ENCODE measurements at places on chromosomes 5 and 9.

DNA sequence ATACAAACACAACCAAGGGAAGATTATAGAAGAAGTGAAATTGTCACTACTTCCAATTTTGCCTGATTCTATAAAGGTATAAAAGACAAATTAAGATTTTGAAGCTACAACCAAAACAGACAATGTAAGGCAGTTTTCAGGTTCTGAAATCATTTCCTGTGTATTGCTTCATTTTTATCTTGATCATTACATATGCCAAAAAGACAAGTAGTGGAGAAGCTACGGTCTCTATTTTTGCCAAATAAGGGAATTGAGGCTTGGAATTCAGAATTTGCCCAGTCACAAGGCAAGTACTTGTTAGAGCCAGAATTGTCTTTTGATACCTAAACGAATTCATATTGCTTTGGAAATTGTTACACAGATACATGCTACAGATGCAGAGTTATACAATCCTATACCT, 20.6 kb downstream of the EDIL3 start:
- DNase-seq = no peak

DNA sequence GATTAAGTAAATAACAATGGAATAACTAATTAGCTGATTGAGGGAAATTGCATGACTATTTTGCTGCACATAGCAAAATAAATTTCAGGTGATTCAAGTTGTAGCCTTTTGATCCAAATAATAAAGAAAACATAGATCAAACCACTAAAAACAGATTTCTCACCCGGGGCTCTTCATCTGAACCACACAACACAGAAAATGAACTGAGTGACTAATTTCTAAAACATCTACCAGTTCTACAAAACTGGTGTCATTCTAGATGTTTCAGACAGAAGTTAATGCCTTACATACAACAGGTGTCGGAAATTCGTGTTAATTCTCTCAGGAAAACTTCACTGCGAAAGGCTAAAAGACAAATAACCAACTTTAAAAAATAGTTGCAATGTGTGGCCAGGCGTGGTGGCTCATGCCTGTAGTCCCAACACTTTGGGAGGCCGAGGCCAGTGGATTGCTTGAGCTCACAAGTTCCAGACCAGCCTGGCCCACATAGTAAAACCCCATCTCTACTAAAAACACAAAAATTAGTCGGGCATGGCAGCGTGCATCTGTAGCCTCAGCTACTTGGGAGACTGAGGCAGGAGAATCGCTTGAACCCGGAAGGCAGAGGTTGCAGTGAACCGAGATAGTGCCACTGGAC, 6.9 kb downstream of the PROP1 start:
- DNase-seq = no peak

DNA sequence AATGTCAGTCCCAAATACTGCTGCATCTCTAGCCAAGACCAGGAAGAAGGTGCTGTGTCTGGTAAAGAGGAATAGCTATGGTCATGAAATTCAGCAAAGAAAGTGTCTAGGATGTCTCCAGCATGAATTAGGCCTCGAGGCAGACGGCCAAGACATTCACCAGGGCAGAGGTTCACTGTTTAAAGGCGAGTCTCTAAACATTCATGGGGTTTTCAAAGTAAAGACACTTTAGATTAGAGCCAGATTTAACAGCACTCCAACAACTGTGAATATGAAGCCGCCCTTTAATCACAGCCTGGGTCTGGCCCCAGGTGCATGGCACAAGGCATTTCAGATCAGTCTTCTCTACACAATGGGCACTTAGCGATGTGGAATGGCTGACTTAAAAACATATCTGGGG, 95.0 kb downstream of the ANKH start:
- DNase-seq = no peak

GRCh38 chr9:3698076-3698475, 172.3 kb upstream of the RFX3 start:
- DNase-seq = no peak

- DNase-seq = no peak
Measured at GRCh38 chr9:696332-697323, 144.9 kb upstream of the DMRT1 start.

- no peak for DNase-seq
Measured at GRCh38 chr5:53386341-53386740, 94.1 kb upstream of the FST start.

GRCh38 chr9:130017076-130017475, 25.9 kb downstream of the FNBP1 start:
- no peak for DNase-seq

DNA sequence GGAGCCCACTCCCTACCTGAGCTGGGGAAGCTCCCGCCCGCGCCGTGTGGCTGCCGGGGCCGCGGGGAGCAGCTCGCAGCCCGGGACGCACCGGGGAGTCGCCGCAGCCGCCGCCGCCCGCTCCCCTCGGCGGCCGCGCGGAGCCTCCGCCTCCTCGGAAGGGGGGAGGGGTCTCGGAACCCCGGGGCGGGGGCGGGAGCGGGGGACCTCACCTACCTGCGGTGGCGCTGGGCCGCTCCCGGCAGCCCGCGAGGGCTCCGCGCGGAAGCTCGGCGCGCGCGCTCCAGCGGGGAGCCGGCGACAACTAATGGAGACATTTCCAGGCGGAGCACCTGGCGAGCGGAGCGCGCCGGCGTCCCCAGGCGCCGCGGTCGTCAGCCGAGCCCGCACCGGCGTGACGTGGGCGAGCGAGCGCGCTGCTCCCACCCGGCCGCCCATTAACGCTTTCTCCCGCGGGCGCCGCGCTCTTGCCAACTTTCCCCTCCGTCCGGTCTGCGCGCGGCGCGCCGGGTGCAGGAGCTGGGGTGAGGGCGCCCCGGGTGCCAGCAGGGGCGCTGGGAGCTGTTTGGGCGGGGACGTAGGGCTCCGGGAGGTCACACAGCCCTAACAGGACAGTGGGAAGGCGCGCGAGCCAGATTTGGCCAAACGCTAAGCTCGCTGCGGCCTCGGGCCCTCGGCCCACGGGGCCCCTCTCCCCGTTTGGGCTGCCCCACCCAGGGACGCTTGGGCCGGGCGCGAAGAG, 4.3 kb upstream of the IRX4 start:
- DNase-seq = no peak

- no peak for DNase-seq
Measured at GRCh38 chr9:106885451-106885850, 22.5 kb downstream of the ZNF462 start.

DNA sequence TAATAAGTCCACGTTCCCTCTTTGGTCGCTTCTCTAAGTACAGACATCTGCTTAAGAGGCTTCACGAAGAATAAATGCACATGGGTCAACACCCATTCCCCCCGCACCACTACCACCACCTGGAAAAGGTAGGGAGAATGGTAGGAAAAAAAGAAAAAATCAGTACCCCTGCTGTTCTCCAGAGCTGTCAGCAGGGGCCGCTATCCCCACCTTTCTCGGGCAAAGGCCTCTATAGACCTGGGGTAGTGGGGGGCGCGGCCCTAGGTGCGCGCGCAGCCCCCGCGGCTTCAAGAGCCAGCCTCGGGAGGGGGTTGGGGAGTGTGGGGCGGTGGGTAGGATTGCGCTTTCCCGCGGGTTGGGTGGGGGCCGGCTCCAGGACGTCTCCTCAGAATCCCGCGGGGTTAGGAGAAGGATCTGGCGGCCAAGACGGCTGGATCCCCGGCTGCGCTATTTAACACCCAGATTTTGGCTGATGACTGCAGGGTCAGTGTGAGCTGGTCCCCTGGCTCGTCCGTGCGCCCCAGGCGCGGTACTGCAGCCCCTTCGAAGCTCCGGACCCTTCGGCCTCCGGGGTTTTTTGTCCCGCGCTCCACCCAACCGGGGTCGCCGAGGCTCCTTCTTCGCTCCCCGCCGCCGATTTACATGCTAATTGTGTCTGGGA, 1.6 kb upstream of the SEMA6A start:
- DNase-seq = no peak

- no peak for DNase-seq
Measured at GRCh38 chr9:92467511-92467910, 14.8 kb downstream of the ASPN start.
